ENCODE measurements at places on chromosomes 16 and 17. TPM values are rescaled to one million over a fixed set of nuclear protein-coding genes. Genes with fewer than 3 reads are reported as not detected.

KRTAP2-2 gene
- total RNA-seq, result not detected

DNA sequence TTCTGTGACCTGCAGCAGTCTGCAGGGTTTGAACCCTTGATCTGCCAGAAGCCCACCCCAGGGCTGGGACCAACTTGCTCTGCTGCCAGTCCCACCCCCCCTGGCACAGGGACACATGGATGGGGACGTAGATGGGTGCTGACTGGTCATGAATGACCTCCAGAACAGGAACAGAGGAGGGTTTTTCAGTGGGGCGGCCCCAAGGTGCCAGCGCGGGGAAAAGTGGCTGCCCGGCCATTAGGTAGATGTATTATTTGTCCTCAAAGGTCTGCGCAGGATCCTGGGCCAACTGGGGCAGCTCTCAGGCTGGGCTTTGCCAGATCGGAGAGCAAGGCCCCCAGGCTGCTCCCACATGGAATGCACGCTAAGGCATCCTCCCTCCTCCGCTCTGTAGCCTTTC is 265.2 kb upstream of the TNRC6C start:
- DNase-seq, result no peak

- DNase-seq, result no peak
These were observed 399.2 kb downstream of the CNTNAP4 start for GRCh38 chr16:76676356-76676755.

DNA sequence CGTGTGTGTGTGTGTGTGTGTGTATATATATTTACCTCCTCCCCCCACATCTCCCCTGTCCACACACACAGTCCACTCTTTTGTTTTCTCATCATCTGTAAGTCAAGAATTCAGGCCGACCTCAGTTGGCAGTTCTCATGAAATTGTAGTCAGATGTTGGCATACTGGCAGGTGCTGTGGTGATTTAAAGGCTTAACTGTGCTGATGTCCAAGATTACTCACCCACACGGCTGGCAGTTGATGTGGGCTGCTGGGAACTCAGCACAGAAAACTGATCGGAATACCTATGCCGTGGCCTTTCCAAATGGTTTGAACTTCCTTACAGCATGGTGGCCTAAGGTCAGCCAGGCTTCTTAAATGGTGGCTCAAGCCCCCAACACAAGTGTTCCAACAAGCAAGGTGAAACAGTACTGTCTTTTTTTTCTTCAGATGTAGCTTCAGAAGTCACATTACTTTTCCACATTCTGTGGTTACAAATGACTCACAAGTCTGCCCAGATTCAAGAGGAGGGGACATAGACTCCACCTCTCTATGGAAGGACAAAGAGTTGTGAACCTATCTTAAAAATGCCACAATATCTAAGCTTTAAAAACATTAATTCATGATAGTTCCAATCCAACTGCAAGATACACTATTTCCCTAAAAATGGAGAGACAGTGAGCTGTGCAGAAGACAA is 198.5 kb upstream of the HS3ST4 start:
- no peak for DNase-seq

- no peak for DNase-seq
These were observed 13.8 kb downstream of the EMP2 start for GRCh38 chr16:10566613-10567012.

- DNase-seq, result peak; percentile 70
These were observed 505 bp upstream of the COG1 start for GRCh38 chr17:73192206-73192893.

- no peak for DNase-seq
These were observed 6.2 kb upstream of the TMEM235 start for GRCh38 chr17:78225088-78225865.

CCL7 gene
- total RNA-seq, result not detected

GRCh38 chr17:7356072-7356549 is 1.2 kb downstream of the TMEM95 start:
- DNase-seq, result peak; percentile 82

DNA sequence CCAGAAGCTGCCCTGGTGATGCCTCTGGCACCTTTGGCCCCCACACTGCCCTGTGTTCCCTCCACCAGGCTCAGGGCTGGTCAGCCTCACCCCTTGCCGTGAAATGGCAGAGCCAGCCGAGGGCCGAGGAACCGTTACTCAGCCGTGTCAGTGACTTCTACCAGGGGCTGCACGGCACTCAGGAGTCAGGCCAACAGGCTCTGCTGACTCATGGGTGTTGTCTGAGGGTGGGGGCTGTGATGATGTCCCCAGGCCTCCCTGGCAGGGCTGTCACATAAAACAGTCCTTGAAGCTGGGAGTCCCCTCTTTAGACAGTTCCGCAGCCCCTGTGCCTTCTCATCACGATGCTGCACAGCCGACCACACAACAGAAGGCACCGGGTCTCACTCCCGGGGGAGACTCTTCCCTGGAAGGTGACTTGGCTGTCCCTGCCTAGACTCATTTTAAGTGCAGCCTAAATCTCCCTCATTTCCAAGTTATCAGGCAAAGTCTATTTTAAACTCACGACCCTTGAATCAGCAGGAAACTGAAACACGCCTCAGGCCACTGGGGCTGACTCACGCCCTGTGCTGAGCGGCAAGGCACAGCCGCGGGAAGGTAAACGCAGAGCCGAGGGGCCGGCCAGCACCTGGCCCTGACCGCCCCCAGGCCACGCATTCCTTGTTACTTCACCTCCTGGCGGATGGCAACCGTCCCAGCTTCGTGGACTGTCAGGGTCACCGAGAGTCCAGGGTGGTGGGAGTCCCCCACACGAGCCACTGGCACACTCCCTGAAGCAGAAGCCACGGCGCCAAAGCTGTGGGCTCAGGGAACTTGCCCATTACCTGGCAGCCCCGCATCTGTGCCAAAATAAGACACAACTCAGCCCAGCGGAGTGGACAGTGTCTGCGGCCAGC is 102.6 kb downstream of the ZNF778 start:
- DNase-seq, result peak; percentile 75

- peak; percentile 3 for DNase-seq
These were observed 11.9 kb upstream of the RBFOX3 start for GRCh38 chr17:79622776-79623175.

- DNase-seq, result no peak
These were observed 7.3 kb downstream of the MILR1 start for GRCh38 chr17:64455993-64456885.

HERPUD1 gene
- total RNA-seq, result 113 TPM

GRCh38 chr17:8941520-8941919 is 24.0 kb downstream of the PIK3R5 start:
- peak; percentile 33 for DNase-seq

- no peak for DNase-seq
These were observed 7.5 kb downstream of the ADAT1 start for GRCh38 chr16:75615619-75616018.

DNA sequence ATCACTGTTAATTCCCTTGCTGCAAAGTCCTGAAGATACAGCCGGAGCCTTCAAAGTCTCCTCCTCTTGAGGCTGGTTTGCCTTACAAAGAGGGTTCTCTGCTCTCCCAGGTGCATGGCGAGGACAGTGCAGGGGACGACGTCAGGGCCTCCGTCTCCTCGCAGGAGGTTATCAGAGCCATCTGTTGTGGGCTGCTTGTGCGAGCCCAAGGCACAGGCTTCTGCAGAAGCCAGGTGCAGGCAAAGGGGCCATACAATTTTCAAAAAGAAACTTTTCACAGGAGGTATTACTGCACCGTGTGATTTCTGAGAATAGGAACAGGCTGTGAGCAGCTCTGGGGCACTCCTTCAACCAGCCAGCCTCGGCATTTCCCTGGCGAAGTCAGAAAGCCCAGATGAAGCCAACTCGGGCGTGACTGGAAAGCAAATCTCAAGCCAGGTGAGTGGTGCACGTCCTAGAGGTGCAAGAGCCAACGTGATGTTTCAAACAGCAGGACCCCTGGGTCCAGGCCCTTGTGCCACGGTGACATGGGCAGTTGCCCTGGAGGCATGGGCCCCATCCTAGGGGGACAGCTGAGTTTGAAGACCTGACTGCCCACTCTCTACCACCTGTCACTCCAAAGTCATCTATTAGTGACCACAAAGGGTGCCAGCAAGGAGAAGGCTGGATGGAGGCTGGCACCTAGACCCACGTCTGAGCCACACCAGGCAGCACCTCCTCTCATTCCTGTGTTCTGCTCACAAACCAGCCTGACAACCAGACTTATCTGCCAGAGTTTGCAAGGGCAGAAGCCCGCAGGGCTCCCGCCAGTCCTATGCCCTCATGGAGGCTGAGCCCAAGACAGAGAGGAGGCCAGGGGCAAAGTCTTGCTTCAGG is 68.6 kb downstream of the SMPD3 start:
- DNase-seq, result no peak

CTRB2 gene
- total RNA-seq, result not detected

DNA sequence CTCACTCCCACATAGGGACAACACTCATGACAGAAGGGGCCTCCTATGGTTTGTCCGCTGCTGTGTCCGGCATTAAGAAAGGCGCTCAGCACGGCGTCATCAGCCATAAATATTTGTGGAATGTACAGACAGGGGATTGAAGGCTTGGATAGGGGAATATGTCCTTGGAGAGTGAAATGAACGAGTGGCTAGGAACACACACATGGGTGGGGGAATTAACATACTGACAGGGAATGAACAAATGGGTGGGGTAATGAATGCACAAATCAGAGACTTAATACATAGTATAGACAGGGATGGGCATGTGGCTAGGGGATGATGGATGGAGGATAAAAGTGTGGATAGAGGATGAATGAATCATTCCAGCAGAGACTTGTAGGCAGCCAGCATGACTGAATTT is 154.0 kb upstream of the HSBP1 start:
- DNase-seq, result no peak

DNA sequence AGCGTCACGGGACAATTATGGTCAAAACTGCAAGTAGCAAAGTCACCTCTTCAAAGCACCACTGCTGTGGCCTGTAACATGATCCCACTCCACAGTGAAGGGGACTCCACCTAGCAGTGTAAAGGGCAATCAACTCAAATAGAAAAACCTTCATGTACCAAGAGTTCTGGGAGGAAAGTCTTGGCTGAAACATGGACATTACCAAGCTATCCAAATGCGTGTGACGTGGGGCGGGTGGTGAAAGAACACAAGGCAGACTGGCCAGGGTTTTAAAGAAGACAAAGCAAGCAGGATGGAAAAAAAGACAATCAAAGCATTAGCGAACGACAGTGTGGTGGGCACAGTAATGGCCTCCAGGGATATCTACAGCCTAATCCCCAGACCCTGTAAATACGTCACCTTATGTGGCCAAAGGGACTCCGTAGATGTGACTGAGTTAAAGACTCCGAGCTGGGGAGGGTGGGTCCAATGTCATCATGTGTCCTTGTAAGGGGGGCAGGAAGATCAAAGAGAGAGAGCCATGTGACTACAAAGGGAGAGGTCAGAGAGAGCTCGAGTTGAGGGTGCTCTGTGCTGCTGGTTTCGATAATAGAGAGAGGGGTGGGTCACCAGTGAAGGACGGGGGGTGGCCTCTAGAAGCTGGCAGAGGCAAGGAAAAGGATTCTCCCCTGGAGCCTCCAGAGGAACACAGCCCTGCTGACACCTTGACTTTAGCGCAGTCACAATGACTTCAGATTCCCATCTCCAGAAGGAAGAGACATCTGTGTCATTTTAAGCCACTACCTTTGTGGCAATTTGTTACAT is 6.0 kb downstream of the HSDL1 start:
- no peak for DNase-seq

BEAN1 gene
- total RNA-seq, result 1.2 TPM

DNA sequence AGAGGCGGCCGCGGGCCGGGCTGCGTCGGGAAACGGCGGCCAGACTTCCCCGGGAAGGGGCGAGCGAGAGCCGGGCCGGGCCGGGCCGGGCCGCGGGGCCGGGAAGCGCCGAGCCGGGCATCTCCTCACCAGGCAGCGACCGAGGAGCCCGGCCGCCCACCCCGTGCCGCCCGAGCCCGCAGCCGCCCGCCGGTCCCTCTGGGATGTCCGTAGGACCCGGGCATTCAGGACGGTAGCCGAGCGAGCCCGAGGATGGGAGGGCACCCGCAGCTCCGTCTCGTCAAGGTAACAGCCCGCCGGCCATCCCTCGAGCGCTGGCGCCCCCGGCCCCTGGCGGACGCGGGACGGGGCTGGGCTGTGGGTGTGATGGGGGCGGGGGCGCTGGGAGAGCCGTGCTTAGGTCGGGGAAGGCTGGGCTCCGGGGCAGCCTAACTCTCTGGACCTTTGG is at the start of gene CRHR1:
Gene CRHR1, plus strand, starts transcription at position 28 of the 448 bp plus-strand sequence. Its CDS starts 225 bp downstream, at position 253.
- DNase-seq, result no peak

HSD11B2 gene
- not detected for total RNA-seq

HBQ1 gene
- not detected for total RNA-seq

GRCh38 chr17:40110026-40110845 is 9.8 kb upstream of the NR1D1 start:
- no peak for DNase-seq

DNA sequence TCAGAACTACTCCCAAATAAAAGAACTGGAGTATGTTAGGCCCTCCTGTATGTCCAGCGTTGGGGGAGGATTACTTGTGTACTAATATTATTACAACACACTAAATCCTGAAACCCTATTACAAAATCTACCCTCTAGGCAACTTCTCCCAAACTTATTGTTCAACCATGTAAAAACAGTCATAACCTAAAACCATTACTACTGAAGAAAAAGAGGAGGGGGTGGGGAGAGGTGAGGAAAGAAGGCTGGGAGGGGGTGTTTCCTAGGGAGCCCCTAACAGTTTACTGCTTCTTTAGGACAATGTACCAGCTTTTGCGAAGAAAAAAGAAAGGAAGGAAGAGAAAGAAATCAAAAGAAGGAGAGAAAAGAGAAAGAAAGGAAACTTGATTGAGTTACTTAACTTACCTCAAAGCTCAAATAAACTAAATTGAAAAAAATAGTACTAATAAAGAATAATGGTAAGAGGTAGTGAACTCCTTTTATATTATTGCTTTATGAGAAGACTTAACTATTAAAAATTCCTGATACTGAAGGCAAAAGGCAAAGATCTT is 2.3 kb downstream of the SALL1 start:
- DNase-seq, result no peak

- DNase-seq, result peak; percentile 73
These were observed 11.8 kb downstream of the SYT17 start for GRCh38 chr16:19179546-19180490.

STX1B gene
- 1.2 TPM for total RNA-seq
